ENCODE measurements at places on chromosomes 6 and 20.

DNA sequence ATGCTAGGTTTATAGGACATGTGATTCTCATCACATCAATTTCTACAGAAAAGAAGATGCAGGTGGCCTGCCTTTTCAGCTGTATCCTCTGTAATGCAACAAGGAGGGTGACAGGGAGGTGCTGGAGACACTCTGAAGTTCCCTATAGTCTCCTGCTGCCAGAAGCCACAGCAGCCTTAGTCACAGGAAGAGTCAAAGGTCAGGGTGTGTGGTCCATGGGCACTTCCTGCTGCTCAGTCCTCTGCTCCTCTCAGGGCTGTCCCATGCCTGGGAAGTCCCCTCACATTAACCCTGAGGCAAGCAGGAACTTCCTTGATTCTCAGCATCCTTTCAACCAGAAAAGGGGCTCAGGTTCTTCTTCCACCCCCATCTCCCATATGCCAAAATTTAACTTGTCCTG is 144.8 kb upstream of the FOXA2 start:
- DNase-seq: no peak

- DNase-seq: no peak
These were observed 6.8 kb downstream of the NFATC2 start for GRCh38 chr20:51535674-51536073.

DNA sequence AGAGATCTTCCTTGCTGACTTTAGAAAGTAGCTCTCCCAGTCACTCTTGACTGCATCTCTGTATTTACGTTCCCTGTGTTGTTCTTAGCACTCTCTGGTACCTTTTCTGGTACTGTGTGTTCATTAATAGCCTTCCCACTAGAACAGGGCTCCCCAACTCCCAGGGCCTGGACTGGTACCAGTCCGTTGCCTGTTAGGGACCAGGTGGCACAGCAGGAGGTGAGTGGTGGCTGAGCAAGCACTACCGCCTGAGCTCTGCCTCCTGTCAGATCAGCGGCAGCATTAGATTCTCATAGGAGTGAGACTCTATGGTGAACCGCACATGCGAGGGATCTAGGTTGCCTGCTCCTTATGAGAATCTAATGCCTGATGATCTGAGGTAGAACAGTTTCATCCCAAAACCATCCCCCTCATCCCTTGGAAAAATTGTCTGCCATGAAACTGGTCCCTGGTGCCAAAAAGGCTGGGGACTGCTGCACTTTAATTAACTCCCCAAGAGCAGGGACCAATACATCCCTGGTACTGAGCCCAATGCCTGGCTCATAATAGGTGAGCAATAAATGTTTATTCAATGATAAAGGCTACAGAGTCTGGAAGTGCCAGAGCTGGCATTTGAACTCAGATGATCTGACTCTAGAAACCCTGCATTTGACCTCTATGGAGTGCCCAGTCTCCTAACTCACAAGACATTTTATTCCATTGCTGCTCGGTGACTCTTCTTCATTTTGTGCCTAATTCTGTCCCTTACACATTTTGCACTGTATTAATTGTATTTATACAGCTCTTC is 11.0 kb downstream of the UTRN start:
- no peak for DNase-seq

DNA sequence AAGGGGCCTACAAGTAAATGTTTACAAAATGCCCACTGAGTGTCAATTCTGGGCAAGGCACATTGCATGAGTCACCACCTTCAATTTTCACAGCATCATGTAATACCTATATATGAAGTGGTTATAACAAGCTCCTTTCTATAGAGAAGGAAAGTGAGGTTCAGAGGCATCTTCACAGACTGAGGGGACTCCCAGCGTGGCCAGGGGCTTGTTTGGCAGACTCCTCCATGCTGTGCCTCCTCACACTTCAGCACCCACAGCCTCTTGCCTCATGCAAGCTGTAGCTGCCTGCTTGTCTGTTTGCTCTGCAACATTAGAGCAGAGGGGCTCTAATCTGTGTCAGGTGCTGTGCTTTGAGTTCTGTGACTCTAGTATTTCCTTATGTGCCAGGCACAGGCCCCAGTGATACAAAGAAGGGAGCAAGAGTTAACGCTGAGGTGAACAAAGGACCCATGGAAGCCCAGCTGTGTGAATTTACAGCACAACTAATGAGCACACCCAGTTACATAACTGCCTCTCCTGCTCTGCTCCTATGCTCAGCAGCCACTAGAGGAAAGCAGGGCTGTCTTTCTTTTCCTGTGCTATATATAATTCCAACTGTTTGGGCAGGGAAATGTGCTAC is 72.3 kb downstream of the ZHX3 start:
- DNase-seq: no peak

- no peak for DNase-seq
These were observed at the start of gene NT5DC1 for GRCh38 chr6:116100419-116101301. NT5DC1 (plus strand) TSS chr6:116100853; CDS start chr6:116100931, 78 bp downstream.

DNA sequence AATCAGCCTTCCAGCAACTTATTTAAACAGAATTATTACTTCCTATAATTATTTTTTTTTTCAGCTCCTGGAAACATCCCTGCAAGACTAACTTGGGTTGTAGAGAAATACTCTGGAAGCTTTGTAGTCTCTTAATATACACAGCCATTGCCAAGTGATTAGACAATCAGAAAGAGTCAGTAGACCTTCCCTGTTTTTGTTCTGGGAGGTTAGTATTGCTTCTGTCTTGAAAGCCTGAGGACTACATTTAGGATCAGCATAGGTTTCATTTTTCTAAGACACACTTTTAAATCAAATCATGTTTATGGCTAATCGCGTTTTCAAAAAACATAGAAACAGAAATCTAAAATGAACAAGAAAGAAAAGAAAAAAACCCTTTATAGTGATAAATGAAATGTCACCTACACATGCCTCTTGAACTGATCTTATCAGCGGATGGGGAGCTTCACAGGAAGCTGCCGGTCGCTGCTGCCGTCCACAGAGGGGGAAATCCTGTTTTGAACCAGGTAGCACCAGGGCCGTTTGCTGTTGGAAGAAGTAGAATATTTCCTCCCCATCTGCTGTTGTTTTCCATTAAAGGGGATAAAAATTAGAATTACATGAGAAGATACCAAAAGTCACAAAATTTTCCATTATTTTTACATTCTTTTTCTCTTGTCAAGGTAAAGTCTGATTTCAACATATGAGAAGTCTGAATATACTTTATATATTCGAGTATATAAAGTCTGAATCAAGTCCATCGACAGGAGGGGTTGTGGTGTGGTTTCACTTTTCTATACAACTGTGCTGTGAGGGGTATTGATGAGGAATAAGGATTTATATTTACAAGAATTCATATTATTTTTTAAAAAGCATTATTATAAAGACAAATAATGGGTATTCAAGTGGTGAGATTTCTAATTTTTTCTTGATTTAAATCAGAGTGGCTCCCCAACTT is 94.6 kb downstream of the ARMC2 start:
- DNase-seq: no peak

DNA sequence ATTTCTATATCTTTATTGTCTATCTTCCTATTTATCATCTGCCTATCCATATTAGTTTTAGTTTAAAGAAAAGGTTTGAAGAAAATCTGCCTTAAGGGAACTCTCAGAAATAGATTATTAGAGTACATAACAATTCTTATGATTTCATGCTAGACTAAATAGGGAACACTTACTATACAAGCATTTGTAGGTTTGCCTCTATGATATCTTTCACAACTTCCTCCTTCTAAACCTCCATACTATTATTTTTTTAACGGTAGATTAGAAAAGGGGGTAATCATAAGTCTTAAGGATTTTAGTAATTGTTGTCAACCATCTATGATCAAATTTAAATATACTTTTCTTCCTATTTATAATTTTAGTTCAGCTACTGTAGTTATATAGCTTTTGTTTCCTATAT is 11.6 kb upstream of the DSE start:
- no peak for DNase-seq

DNA sequence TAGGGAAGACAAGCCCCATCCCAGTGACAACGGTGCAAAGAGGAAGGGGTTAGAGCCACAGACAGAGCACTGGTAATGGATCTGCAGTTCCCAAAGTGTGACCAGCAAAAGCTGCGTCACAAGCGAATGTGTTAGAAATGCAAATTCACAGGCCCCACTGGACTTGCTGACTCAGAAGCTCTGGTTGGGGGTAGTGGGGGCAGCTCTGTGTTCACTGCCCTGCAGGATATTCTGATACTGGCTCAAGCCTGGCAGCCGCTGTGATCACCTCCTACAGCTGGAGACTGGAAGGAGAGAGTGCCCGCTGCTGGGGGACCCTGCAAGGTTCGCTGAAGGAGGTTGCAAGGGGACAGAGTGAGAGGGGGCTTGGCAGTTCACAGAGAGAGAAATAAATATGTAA is 179.7 kb upstream of the CDH4 start:
- DNase-seq: no peak

DNA sequence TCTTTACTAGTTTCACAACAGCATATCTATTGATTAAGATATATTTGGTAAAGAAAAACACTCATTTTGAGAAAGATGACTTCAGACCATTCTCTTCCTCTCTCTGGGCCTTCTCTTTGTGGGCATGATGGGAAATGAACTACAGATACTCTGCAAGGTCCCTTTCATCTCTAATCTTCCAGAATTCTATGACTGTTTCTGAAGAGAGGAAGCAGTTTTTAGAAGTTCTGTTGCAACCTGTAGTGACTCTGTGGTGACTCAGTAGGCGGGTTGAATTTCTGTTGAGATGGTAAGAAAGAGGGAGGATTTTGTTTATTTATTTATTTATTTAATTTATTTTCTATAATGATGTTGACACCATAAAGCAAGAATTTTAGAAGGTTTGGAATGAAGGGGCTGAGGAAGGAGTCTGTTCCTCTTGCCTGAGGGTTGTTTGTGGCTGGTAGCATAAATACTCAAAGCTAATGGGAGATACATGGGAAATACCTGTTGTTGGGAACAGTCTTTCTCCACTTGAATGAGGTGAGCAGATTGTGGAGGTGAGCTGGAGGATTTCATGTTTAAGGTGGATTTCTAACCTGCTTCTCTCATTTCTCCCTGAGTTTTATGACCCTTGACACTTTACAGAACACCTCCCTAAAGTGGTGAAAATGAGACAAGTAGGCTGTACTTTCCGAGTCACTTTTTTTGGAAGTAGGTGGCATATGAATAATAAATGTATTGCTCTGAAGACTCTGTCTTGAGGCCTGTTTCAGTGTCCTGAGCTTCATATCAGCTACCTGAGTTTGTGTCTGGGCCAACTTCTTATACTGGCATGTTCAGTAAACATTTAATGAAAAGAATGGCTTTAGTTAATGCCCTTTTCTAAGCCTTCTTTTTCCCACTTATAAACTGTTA is 15.0 kb downstream of the ACSS2 start:
- peak; percentile 14 for DNase-seq

DNA sequence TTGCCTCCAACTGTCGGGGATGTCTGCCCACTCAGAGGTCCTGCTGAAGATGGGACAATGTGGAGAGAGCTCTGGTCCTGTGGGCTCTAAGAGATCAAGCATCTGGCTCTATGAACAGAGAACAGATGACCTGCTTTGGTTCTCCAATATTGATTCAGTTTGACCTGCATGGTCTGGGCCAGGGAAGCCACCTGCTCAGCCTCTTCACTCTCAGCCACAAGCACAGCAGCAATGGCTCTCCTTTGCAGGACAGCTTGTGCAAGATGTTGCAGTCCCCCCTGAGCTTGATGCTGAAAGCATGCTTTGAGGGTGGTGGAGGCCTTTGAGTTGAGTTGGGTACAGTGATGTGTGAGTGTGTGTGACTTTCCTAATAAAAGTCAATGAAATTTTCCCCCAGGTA is 18.6 kb upstream of the MCM3 start:
- no peak for DNase-seq

GRCh38 chr20:41538810-41539596 is 79.2 kb downstream of the CHD6 start:
- DNase-seq: no peak

DNA sequence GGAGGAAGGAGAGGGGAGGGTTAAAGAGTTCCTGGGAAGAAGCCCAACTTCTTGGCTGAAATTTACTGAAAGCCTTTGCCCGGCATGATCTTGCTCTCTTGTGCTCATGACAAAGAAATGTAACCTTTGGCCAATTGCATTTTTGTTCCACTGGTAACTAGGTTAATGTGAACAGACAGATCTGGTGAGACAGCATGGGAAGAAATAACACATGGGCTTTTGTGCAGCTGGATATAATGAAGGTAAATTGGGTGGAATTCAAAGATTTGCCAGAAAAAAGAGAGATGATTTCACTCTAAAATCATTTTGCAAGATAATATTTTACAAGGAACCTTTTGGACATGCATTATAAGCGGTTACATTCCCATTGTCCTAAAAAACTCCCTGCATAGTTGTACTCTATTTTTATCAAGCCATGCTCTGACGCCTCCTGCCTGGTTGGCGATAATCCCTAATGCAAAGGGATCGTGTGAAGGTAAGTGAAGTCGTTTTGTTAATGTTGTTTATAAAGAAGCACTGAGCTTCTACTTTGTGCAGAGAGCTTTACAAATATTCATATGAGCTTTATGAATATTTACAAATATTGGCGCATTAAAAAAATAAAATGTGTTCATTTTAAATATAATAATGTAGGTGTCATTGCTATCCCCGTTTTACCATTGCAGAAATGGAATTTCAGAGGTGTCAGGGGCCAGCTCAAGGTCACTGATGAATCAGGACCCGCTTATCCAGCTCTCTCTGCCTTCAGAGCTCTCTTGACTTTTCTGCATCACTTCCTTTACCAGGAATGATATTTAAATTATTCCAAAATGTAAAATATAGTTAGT is 161.3 kb upstream of the AGPAT4 start:
- peak; percentile 93 for DNase-seq

DNA sequence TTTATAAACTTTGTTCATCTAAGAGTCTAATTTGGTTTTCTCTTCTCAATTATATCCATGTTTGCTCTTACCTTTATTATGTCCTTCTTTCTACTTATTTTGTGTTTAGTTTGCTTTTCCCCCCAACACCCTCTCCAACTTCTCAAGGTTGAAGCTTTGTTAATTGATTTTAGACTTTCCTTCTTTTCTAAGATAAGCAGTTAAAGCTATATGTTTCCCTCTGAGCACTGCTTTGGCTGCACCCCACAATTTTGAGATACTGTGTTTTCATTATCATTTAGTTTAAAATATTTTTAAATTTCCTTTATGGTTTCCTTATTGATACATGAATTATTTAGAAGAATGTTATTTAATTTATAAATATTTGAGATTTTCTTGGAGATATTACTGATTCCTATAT is 13.9 kb upstream of the BEND6 start:
- no peak for DNase-seq

DNA sequence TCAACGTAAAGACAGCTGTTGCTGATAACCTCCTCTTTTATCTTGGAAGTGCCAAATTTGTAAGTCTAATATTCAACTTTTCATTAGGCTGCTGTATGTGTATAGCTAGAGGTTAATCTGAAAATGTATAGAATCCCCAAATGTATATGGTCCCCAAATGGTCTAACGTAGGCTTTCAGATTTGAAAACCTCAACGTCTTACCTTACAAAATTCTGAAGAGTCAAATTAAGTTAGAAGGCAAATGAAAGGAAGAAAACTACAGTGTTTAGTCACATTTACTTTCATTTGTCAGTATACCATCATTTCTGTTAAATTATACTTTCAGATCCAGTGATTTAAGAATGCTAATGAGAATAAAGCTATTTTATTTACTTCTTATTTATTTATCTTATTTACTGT is 256.9 kb downstream of the ARHGAP18 start:
- DNase-seq: no peak

Measured in AG04449 (cell line).